ENCODE measurements at places on chromosomes 3 and 15.

DNA sequence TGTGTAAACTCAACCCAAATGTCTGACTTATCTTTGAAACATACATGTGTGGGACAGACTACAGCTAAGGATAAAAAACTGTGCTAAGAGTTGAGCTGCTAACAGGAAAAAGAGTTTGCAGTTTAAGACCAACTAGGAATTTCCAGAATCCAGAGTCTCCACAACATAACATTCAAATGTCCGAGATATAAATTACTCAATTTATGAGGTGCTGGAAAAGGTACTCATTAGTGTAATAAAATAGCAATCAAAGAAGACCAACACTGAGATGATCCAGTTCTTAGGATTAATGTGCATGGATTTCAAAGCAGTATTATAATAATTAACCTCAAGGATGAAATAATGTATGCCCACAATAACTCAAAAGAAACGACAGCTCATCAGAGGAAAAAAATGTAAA, 426.5 kb upstream of the KCNMB2 start:
- DNase-seq = no peak

DNA sequence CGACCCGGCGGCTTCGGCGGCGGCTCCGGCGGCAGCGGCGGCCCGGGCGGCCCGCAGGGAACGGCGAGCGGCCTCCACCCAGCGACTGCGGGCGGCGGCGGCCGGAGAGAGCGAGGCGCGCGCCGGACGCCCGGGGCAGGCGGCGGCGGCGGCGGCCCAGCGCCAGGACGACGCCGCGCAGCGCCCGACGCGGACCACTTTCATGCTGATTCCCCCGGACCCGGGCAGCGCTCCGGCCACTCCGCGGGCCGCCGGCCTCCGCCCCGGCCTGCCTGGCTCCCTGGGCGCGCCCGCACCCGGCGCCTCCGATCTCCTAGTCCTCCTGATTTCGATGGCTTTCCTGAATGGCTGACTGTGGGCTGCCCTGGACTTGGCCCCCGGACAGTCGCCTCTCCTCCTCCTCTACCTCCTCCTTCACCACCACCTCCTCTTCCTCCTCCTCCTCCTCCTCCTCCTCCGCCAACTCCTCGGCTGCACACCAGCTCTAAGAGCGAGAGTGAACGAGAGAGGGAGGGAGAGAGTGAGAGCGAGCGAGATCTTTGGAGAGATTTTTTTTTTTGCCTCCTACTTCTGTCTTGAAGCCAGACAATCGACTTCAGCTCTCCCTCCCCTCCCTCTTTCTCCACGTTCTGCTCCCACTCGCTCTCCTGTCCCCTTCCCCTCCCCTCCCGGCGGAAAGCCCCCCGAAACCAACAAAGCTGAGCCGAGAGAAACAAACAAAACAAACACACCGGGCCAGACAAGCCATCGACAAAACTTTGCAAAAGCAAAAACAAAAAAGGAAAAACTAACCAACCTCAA, 844 bp downstream of the NR2F2 start:
- no peak for DNase-seq

GRCh38 chr3:25967385-25967784, 177.5 kb downstream of the OXSM start:
- no peak for DNase-seq

DNA sequence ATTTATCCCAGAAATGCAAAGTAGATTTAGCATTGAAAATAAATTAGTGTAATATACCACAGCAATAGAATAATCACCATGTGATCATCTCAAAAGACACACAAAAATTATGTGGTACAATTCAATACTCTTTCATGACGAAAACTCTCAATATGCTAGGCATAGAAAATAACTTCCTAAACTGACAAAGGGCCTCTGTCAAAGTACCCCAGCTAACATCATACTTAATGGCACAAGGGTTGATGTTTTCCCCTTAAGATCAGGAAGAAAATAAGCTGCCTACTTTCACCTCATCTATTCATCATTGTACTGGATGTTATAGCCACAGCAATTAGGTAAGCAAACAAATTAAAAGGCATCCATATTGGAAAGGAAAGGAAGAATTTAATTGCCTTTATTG, 22.7 kb upstream of the NIPA2 start:
- no peak for DNase-seq

DNA sequence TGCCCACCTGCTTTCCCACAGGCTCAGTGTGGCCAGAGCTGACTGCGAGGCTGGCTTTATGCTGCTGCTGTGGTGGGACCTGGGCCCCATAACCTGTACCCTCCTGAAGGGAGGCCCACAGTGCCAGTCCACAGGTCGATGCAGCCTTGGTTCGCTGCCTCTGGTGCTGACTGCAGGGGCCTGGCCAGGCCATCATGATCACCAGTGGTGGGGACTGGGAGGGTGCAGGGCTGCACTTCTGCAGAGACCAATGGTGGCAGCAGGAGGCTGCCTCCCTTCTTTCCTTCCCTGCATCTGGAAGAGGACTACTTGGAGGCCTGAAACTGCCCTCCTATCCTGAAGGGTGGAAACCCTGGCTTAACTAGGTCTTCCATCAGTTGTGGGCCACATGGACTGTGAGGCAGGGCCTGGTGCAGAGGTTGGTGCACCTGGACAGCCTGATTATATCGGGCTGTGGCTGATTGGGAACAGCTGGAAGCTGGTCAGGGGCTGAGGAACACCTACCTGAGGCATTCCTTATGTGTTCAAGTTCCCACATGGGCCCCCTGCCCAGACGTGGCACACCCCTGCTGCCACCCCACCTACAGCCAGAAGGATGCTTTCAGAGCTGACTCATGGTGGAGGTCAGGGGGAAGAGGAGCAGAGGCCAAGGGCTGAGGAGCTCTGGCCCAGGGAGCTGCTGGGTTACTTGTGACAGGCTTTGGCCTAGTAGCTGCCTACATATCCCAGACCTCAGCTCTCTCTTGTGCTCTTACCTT, 29.8 kb downstream of the POMGNT2 start:
- DNase-seq = no peak

- no peak for DNase-seq
Observed at GRCh38 chr3:51361746-51362145, 23.3 kb upstream of the MANF start.

GRCh38 chr3:59704292-59704691, 654.5 kb upstream of the CFAP20DC start:
- no peak for DNase-seq

DNA sequence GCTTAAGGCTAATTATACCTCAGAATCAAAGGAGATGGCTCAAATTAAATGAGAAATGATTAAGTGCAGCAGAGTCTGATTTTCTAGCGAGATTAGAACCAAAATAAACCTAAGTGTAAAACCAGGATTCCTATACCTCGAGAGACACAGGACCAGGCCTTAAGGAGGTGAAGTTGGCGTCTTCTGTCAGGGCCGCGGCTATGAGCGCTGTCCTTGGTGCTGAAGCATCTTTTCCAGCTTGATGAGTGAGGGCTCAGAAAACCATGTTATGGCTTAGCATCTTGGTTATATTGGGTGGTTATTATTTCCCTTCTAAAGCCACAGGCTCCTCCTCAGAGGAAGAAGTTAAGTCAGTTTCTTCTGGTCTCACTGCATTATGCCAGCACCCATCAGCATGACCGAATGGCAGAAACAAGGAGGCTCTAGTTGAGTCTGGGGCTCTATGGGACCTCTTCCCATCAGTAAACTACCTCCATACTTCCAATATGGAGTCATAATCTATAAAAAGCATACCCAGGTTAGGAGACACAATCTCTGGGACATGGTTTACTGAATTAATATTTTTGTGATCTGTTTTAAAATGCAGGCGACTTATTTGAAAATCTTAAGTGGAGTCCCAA, 120.1 kb upstream of the NMNAT3 start:
- DNase-seq = peak; percentile 13

DNA sequence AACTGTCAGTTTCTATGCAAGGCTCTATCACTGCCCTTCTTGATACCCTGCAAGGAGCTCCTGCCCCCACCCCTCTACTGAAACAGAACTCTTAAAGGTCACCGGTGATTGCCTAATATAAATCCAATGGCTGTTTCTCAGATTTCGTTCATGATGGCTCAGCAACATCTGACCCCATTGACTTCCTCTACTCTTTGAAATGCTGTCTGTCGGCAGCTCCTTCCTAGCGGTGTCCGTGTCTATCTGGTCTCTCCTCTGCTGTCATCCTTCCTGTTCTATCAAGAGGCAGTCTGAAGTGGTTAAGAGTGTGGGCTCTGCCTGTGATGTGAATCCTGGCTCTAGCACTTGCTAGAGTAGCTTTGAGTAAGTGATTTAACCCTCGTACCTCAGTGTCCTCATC, 5.5 kb downstream of the TMEM266 start:
- DNase-seq = peak; percentile 6

DNA sequence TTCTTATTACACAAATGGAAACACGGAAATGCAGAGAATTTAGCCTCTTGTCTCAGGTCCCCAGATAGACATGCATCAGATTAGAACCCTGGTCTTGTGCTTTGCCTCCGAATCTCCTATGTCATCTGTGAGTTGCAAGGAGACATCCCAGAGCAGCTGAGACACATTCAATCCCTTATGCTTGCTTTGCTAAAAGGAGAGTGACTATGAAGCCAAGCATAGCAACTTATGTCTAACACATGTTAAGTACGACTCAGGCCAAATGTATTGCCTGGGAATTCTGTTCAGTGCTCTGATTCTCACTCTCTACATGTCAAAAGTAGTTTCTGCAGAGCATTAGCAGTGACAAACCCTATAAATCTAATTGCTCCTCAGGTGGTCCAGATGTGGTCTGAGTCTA, 30.6 kb upstream of the LRRC3B start:
- DNase-seq = no peak

DNA sequence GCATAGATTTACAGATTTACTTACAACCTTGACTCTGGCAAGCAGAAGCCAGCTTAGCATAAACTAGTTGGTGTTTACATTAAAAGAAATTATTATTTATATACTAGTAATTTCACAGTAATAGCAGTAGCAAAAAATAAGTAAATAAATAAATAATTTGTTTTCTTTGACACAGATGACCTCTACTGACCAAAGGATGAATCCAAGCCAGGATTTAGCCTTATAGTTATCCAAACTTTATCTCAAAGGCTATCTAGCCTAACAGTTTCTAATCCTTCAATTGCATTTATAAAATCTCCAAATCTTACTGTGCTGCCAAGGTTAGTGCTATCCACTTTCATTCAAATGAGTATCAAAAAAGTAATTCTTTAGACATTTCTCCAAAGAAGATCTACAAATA, 64.3 kb downstream of the FRMD5 start:
- DNase-seq = no peak

DNA sequence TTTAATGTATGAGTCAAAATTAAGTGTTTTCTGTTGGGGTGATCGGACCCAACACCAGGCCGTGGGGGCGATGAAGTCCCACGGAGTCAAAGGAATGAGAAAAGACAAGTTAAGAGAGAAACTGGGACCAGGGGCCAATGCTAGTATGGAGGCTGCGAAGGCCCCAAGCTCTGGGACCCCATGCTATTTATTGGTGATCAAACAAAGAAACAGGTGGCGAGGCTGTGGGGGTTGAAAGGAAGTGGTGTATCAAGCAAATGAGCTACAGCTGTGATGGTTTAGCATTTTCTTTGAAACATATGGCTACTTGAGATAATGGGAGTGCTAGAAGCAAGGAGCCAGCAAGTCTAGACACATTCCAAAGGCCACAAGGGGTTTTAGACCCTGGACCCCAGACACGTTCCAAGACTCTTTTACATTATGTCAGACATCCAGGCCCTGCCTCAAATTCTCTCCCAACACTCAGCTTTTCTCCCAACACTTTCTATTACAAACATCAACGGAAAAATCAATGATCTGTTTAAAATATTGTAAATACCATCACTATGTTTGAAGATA, 56.0 kb upstream of the SNRPN start:
- DNase-seq = no peak

- no peak for DNase-seq
Observed at GRCh38 chr3:160577093-160577492, 11.7 kb upstream of the KPNA4 start.

GRCh38 chr15:49279521-49280456, 109.7 kb downstream of the GALK2 start:
- no peak for DNase-seq

DNA sequence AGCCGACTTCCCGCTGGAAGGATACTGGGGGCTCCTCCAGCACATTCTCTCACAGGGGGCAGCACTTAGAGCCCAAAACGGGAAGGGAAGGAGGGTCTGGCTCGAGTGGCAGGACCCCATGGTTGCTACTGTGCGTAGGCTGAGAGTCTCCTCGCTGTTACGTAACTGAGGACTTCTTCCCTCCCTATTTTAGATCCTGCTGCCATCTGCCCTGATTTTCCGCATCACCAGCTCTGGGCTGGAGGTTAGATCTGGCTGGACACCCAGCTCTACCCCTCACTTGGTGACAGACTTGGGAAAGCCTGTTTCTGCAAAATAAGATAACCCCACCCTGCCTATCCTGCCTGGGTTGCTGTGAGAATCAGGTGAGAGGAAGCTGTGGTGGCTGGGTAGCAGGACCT, 47.7 kb downstream of the BDH1 start:
- DNase-seq = no peak

DNA sequence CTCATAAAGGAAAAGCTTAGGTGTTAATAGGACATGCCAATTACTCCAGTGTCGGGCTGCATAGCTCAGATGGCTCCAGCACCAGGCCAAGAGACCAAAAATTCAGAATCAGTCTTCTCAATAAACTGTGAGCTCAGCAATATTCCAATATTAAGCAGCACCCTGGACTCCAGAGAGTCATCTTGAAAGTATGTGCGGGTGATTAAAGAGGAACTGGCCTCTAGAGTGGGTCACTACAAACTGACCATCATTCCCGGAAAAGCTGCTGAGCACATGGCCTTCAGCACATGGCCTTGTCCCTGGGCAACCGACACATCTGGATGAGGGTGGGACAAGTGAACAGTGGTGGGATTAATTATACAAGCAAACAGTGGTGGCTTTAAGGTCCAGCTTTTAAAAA, 59.0 kb downstream of the MAGI1 start:
- no peak for DNase-seq

DNA sequence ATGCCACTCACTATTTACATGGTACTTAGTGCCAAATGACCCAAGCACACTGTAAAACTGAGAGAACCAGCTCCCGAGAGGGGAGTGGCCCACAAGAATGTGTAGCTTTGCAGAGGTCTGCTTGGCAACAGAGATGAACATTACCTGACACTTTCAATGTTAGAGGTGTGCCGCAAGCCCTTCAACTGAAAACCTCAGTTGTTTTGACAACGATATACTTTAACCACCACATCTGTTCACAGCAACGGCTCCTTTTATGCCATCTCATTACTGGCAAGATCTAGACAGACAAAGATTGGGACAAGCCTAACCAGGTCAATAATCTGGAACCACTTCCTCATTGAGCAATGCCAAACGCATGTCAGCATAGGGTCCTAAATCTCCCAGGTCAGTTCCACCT, 23.7 kb downstream of the NEK10 start:
- DNase-seq = no peak

- no peak for DNase-seq
Observed at GRCh38 chr3:133954717-133955360, 59.2 kb upstream of the RAB6B start.

- no peak for DNase-seq
Observed at GRCh38 chr15:89330881-89331595, 3.6 kb downstream of the POLG start.

GRCh38 chr3:168272343-168272985, 176.7 kb upstream of the GOLIM4 start:
- no peak for DNase-seq

Measured in stimulated activated CD4-positive, alpha-beta T cell treated with anti-CD3 and anti-CD28 coated beads, Interleukin-15, amount 100 ng/mL, for 24 hours (primary cell).